ENCODE measurements at places on chromosomes 3 and 15.

- DNase-seq: no peak
Measured at GRCh38 chr3:66018057-66019033, 20.4 kb downstream of the MAGI1 start.

GRCh38 chr3:142990721-142991120 is 10.6 kb upstream of the U2SURP start:
- DNase-seq: no peak

DNA sequence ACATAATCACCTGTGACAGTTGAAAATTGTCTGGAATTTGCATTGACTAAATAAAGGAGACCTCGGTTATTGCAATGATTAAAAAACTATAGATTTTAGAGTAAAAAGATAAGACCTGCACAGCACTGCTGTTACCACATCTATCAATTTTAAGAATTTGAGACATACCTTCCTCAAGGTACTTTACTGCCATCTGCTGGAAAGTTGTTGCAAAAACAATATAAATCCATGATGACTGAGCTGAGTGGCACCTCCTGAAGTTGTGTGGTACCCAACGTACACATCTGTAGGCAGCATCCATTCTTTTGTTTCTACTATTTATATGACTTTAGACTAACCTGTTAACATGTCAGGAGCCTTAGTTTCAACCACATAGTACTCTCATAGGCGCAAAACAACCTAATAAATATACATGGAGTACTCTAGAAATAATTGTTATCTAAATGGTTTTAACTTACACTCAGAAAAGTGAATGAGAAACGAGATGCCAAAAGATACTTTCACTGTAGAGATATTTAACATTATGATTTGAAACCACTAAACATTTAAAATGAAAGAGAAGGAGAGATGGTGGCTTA is 106.7 kb downstream of the GHSR start:
- DNase-seq: no peak

GRCh38 chr3:120039642-120040610 is 54.3 kb downstream of the GSK3B start:
- no peak for DNase-seq

DNA sequence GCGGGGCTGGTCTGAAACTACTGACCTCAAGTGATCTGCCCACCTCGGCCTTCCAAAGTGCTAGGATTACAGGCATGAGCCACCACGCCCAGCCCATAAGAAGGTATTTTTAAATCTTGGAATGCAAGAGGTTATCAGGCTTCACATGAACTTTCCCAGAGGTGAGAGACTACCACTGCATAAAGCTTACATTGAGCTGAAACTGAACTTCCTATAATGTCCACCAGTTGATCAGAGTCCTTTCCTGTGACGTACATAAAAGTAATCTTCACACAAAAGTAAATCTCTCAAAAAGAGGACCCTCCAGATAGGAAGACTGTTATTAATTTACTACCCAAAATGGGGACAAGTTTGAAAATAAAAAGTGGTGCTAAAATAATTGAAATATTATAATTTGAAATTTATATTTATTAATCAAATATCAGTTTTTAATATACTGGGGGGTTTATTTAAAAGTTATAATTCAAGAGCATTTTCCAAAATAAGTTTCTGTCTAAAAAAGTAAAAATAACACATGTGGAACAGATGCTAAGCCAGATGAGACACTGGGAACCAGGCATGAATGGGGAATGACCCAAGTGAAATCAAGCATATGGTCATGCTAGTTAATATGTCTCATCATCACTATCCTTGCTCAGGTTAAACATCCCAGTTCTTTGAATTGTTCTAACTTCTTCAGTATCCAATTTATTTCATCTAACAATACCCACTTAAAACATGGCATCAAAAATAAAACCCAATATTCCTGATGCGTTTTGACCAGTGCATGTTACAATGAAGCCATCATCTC is 269.9 kb upstream of the UBE2E2 start:
- no peak for DNase-seq

GRCh38 chr3:75048650-75049049 is 434.2 kb upstream of the CNTN3 start:
- no peak for DNase-seq

GRCh38 chr3:113615976-113616375 is 80.5 kb downstream of the USF3 start:
- DNase-seq: no peak

- no peak for DNase-seq
Measured at GRCh38 chr3:172296975-172297332, 151.3 kb downstream of the GHSR start.

- no peak for DNase-seq
Measured at GRCh38 chr15:69664572-69665571, 212.3 kb downstream of the RPLP1 start.

DNA sequence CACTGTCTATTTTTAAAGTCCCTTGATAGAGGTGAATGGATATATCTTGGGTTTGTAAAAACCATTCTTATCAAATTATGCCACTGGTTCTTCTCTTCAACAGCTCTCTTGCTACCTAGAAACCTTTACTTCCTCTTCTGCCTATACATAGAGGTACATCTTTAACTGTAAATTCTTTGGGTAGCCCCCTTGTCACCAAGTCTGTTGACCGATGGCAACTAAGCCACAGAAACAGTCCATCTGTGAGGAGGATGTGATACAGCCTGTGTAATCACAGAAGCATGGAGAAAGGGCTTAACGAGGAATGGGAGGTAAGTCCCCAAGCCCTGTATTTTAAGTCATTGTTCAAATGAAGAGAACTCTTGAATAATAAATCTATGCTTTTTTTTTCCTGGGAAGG is 246.5 kb upstream of the MDFIC2 start:
- no peak for DNase-seq

DNA sequence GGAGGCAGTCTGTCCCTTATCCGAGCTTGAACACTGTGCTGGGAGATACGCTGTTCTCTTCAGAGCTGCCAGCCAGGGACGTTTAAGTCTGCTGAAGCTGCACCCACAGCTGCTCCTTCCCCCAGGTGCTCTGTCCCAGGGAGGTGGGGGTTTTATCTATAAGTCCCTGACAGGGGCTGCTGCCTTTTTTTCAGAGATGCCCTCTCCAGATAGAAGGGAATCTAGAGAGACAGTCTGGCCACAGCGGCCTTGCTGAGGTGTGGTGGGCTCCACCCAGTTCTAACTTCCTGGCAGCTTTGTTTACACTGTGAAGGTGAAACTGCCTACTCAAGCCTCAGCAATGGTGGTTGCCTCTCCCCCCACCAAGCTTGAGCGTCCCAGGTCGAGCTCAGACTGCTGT is 319.9 kb upstream of the GRM7 start:
- no peak for DNase-seq

DNA sequence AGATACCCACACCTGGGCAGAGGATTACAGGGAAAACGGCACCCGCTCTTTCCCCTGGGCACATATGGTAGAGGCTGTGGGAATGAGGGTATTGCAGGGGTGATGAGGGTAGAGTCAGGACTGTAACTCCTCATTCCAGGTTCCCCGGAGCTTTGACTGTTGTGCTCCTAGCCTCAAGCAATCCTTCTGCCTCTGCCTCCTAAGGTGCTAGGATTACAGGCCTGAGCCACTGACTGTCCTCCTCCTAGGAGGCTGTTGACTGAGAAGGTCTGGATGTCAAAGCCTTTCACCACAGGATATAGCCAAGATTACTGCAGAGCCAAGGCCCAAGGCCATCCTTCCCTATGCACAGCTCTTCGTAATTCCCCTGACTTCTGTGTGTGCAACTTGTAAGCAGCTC is 1.1 kb upstream of the MPI start:
- no peak for DNase-seq

DNA sequence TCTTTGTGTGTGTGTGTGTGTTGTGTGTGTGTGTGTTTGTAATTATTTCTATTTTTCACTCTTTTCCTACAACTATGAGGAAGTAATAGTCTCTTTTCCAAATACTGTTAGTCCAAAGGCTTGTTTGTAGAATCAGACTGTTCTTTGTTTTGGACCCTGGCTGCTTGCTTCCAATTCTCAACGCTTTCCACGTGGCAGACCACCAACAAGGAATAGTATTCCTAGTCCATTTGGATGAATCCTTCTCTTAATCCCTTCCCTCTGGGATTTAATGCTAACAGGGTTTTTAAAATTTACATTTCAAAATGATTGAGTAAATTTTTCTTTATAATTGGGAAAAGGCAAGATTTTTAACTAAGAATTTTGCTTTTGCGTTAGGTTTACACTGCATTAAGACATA is 62.7 kb downstream of the ADAMTSL3 start:
- DNase-seq: no peak

DNA sequence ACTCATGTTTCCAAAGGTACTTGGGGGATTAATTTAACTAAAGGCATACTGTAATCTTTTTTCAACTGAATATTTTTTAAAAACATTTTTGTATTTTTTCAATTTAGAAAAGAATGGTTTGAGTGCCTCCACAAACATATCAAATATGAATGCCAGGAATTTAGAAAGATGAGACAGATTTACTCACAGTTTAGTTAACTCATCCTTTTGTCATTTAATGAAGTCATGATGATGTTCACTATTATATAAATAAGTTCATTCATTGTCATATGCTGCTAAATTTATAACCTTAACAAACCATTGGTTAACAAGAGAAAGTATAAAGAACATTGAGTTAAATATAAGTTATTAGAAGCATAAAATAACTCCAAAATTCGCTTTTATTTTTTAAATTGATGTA is 50.0 kb downstream of the FGF7 start:
- no peak for DNase-seq

DNA sequence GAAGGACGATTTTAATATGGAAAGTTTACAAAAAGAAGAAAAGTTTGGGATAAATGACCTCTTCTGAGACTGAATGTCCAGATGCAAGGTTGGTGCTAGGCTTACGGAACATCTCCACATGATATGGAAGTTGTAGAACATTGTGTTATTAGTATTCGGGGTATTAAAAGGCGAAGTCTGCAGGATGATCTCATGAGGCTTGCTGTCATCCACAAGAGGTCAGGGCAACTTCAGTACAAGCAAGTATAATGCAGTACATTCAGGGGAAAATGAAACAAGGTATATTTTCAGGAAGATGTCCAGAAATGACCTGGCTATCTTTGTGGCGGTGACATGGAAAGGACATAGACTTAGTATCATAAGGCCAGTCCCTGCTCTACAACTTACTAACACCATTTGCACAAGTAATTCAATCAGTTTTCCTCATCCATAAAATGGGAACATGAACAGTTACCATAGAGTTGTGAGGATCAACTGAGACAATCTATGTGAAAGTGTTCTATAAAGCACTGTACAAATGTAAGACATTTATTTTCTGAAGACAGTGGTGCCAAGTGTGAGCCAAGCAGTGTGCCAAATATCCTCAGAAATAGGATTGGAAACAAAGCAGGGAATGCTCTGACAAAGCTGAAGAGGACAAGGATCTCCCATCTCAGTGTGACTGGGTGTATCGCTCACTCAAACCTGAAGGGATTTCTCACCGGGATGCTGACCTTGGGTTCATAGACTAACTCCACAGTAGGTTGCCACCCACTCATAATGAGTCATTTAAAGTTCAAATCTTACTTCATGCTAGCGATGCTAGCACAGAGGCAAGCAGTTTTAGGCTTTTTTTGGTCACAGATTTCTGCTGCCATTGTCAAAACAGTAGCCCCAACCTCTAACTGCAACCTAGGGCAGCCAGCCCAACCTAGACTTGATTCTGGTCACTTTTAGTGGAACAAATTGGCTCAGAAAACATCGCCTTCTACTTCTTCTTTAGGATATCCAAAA is 118.3 kb downstream of the TIGIT start:
- DNase-seq: no peak

- DNase-seq: no peak
Measured at GRCh38 chr3:42742688-42743087, 30.4 kb downstream of the CCDC13 start.

DNA sequence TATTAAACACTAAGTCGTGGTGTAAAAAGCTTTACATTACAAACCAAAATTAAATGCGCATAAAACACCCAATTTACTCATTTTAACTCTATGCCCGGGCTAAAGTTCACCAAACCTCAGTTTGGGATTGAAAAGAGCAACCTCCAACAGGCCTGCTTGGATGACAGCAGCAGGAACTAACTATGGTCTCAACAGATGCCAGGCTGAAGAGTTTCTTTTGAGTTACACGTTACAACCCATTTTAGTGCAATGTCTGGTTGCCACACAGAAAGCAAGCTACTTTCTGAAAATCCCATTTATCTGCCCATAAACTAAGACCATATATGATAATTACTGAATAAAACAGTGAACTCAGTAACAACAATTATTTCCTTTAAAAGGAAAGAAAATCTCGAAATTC is 2.2 kb downstream of the SATB1 start:
- DNase-seq: no peak

DNA sequence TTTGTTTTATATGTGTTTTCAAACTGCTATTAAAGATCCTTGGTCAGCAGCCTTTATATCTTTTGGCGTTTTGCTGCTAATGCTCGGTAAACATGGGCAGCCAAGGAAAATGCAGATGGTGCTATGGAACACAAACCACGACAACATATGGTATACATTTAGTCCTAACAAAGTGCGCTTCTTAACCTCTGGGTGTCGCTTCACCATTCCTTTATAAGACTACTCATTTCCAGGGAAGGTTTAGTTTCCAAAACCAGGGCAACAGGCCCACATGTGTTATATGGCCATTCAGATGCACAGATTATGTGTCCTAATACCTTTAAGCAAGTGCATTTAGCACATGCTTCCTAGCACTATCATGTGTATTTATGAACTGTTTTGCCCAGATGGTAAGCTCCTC is 14.7 kb downstream of the SHOX2 start:
- DNase-seq: no peak

DNA sequence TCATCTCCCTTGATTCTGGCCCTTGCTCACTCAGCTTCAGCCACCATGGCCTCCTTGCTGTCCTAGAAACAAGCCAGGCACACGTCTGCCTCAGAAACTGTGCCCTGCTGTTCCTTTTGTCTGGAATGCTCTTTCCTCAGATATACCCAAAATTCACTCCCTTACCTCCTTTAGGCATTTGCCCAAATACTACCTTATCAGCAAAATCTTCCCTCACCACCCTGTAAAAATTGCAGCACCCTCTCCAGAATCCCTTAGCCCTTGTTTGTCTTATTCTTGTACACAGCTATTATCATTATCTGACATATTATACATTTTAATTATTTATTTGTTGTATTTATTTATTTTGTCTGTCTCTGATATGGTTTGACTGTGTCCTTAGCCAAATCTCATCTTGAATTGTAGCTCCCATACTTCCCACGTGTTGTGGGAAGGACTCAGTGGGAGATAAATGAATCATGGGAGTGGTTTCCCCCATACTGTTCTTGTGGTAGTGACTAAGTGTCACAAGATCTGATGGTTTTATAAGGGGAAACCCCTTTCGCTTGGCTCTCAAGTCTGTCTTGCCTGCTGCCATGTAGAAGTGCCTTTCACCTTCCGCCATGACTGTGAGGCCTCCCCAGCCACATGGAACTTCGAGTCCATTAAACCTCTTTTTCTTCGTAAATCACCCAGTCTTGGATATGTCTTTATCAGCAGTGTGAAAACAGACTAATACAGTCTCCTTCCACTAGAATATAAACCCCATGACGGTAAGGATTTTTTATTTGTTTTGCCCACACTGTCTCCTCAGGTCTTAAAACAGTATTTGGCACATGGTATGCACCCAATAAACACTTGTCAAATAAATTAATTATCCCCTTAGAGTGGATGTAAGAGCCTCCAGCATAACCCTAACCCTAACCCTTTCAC is 60.0 kb upstream of the STT3B start:
- no peak for DNase-seq

All from fibroblast of skin of left biceps (primary cell).